Activated CD4-positive, alpha-beta T cell treated with anti-CD3 and anti-CD28 coated beads, Interleukin-2, amount 10 ng/mL, durations not matched to agents 24 days and 14 days (primary cell): ENCODE measurements at places on chromosomes 3 and 15.
A peak's percentile ranks its signal among the peaks of the same experiment; 100 is the strongest.

DNA sequence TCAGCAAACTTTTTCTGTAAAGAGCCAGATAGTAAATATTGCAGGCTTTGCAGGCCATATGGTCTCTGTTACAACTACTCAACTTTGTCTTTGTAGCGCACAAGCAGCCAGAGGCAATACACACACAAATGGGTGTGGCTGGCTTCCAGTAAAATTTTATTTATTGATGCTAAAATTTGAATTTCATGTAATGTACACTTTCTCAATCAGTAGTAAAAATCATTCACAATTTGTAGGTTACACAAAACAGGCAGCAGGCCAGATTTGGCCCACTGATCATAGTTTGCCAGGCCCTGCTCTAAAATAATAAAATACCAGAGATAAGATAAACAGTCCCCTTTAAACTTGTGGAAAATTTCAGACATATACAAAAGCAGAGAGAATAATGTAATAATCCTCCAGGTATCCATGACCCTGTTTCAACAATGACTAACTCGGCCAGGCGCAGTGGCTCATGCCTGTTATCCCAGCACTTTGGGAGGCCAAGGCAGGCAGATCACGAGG lies 330.3 kb downstream of the SHQ1 start:
- no peak for DNase-seq

- no peak for DNase-seq
Measured at GRCh38 chr15:77866186-77866585, 211.3 kb downstream of the TBC1D2B start.

- DNase-seq = no peak
Measured at GRCh38 chr15:46315434-46315833, 680.6 kb downstream of the SQOR start.

- no peak for DNase-seq
Measured at GRCh38 chr3:42666022-42666421, 12.5 kb downstream of the ZBTB47 start.

DNA sequence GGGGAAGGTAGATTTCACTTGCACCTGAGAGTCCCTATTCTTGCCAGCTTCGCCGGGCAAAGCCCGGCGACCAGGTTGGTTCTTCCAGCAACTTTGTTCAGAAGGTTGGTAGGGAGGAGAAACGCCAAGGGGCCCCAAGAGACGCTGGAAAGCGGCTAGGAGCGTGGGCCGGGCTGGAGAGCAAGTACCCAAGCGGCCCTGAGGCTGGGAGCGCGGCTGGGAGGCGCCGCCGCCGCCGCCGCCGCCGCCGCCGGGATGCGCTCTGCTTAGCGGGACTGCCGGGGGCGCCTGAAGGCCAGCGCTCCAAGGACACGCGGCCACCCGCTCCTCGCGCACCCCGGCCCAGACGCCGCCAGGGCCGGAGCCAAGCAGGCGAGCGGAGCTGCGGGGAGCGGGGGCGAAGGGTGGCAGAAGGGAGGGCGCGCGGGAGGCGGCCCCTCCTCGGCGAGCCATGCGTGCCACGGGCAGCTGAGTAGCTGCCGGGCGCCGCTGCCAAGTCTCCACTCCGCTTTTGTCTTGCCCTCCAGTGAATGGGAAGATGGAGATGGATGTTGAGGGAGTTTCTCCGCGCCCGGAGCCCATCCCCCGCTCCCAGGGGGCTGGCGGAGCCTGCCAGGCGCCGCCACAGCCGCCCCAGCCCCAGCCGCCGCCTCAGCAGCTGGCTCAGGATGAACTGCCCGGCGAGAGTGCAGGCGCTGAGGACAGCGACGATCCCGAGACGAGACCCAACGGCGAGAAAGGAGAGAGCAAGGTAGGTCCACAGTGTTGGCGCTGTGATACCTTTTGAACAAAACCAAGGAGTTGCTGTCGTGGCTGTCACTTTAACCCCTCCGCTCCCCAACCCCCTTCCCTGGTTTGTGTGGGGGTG lies 227.4 kb upstream of the AZI2 start:
- DNase-seq = no peak

- peak; percentile 74 for DNase-seq
Measured at GRCh38 chr3:153621953-153622352, 459.9 kb downstream of the RAP2B start.

DNA sequence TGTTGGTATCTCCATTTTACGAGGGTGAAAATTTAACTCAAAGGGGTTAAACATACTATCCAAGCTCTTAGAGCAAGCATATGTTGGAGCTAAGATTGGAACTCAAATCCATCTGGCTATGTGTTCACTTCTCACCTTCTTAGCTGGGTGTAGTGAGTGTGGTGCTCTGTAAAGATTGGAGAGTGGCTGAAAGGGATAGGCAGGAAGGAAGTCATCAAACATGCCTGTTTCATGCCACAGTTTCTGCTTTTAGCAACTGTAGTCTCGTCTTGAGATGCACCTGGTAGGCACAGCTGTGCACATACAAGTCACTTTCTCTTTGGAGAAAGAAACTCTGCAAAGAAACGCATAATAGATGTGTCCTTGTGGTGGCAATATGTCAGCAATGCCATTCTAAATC lies 189.1 kb upstream of the MDFIC2 start:
- no peak for DNase-seq

GRCh38 chr15:50390554-50391264 lies 33.5 kb upstream of the USP8 start:
- DNase-seq = no peak

GRCh38 chr15:92728266-92728665 lies 72.7 kb upstream of the FAM174B start:
- DNase-seq = no peak

DNA sequence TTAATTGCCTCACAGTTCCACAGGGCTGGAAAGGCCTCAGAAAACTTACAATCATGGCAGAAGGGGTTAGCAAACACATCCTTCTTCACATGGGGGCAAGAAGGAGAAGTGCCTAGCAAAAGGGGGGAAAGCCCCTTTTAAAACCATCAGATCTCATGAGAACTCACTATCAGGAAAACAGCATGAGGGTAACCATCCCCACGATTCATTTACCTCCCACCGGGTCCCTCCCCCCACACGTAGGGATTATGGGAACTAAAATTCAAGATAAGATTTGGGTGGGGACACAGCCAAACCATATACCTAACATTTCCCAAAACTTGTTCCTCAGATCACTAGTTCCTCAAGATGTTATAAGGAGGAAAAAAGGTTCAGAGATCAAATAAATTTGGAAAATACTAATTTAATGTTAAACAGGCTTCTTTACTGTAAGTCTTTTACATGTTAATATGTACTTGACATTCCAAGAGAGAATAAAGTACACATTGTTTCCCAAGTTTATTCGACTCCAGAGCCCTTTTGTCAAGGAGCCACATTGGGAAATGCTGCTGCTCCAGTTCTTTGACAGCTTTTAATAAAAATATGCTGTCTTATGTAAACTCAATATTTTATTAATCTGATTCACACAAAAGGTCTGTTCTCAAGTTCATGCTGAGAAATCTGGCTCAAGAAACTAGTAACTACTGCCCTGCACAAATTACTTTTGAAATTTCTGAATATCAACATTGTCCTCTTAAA lies 17.8 kb downstream of the HERC1 start:
- no peak for DNase-seq

DNA sequence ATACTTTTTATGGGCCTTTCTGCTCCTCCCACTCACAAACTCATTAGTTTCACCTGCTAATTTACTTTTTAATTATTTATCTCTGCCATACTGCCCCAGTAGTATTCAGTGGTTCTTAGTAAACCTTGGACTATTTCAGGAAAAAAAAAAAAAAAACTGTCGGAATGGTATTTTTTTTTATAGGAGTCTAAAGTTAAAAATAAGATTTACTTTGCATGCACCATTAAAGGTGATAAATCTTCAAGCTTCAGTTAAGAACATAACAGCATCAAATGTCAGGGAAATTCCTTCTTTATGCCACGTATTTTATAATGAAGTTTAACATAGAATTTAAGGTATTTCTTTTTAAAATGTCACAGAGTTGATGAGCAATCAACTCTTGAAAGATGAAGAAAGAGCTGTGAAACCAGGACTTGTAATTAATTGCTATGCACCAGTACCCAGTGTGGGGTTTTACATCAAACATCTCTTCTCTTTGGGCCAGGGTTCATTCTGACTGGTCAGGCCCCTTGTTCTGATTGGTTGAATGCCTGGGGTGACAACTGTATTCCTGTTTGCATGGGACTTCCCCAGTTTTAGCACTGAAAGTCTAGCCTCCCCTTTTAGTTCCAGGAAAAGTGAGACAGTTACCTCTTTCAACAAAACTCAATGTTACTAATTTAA lies 40.3 kb upstream of the PTPRG start:
- peak; percentile 84 for DNase-seq

DNA sequence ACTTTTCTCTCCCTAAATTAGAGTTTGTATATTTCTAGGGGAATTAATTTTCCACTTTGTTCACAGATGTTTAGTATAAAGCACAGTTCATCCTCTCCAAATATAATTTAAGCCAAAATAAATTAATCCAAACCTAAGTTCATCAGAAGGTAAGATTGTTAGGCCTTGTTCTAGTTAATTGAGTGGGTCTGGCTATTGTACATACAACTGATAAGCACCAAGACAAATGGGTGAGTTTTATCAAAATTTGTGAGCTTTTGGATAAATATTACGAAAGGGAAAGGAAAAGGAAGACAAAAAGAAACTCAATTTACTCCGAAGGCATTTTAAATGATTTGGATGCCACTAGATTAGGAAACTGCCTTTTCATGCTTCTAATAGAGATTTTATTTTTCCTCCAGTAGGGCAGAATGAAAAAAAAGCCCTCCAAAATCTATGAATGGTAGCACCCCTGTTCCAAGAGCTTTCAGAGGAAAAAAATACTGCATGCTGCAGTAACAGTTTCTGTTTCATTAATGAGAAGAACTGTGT lies 304.0 kb downstream of the ZNF385D start:
- no peak for DNase-seq

DNA sequence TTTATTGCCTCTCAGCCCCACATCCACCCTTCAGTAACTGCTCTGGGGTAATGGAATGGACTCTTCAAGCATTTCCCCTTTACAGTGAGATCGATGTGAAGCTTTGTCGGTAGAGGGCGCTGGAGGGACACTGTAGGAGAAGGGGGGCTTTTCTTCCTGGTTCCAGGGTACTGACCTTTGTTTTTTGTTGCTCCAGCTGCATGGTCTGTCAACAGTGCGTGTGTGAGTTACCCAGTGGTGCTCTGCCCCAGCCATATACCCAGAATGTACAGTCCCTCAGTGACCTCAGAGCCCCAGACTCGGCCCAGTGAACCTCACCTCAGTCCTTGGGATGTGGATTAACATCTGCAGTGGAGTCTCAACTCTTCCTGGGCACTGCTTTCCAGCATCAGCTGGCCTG lies 180.3 kb upstream of the TSC22D2 start:
- DNase-seq = peak; percentile 73

GRCh38 chr15:44667039-44667360 lies 3.5 kb upstream of the SPG11 start:
- DNase-seq = peak; percentile 71

DNA sequence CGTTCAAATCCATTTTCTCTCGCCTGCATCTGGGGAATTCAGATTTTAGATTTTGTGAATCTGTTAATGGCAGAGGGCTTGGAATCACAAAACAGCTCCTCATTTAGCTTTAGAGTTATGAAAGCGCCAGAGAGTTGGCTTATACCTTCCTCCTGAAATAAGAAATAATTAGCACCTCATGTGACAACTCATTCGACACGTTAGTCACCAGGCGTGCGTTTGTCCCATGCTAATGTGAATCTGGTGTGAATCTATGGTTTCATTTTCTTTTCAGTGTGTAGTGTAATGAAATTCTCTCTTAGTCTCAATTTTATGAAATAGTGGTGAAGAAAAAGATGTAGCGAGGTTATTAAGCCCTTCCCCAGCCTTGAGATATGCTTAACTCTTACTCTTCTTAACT lies 89.4 kb downstream of the EDEM1 start:
- DNase-seq = no peak

GRCh38 chr3:151561878-151562277 lies 101.0 kb upstream of the IGSF10 start:
- no peak for DNase-seq

- DNase-seq = no peak
Measured at GRCh38 chr3:175495331-175495730, 636.2 kb downstream of the NAALADL2 start.

DNA sequence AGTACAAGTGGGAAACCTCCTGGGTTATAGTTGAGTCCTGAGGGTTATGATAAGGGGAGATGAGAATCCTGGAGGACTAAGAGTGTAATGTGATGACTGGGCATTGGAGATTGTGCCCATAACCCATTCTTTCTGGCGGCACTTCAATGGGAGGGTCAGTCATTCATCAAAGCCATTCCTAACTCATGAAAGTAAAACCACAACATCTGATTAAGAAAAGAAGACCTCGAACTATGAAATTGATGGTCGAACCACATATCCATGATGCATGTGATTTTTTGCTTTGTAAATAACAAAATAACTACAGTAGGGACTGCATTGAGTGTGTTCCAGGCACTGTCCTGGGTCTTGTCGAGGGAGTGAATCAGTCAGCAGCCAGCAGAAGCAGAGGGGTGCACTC lies 215.1 kb downstream of the SHQ1 start:
- no peak for DNase-seq

GRCh38 chr3:89212619-89213018 lies 105.2 kb downstream of the EPHA3 start:
- DNase-seq = no peak

- DNase-seq = peak; percentile 64
Measured at GRCh38 chr3:30688776-30689641, 82.6 kb downstream of the TGFBR2 start.

GRCh38 chr15:51190424-51191068 lies 95.8 kb upstream of the TNFAIP8L3 start:
- no peak for DNase-seq

DNA sequence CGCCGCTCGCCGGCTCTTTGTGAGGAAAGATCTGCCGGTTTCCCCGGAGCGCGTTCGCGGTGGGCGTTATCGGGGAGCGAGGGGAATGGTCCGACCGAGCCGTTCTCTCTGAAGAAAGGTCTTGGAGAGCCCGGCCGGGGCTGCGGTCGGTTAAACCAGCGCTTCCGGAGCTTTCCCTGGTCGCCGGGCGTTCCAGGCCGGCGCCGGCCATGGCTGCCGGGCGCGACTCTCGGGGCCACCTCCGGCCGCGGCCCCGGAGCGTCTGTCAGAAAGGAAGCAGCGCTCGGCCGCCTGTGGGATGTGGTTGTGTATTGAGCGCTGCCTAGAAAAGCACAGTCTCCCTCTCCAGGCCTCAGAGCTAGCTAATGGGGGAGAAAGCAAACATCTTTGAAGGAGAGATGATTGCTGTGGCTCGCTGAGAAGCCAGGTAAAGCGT lies 731 bp downstream of the FYTTD1 start:
- DNase-seq = peak; percentile 89

GRCh38 chr3:35721628-35722027 lies 82.3 kb downstream of the ARPP21 start:
- no peak for DNase-seq

GRCh38 chr3:27616031-27616430 lies 106.1 kb downstream of the EOMES start:
- DNase-seq = no peak

DNA sequence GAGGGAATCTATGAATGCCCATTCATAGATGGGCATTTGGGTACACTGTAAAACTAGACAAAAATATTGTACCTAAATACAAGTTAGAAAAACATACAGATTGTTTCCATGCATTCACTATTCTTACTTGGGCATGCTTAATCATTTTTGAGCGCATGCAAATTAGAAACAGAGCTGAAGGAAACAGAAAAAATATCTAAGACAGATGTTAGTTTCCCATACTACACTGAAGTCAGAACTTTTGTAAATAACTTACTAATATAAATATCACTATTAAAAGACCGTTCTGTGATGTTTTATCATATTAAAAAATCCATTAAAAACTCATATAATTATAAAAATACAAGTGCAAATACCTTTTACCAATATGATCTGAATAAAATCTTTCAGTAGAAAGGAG lies 58.7 kb downstream of the GOLIM4 start:
- no peak for DNase-seq
